ENCODE measurements at places on chromosomes 11 and 22.

DNA sequence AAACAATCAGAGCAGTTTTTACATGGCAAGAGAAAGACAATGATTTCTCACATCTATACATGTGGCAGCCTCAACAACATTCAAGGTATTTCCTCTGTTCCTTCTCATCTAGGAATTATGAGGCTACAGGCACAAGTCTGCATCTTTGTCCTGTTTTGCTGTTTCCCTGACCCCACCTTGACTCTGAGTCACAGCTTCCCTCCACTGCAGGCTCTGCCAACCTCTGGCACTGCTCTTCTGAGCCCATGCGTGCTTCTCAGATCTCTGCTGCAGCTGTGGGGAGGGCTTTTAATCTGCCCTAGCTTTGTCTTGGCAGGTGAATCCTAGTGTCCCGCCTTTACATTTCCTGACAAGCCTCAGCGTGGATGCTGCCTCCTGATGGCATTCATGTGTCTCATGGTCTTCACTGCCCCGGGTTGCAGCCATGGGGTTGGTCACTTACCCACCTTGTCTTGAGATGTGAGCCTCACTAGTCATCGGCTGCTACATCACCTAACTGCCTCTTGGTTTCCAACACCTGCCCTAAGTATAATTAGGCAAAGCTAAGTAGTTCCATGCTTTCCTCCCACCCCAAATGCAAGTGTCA, 578.5 kb downstream of the TBC1D22A start:
- no peak for DNase-seq

DNA sequence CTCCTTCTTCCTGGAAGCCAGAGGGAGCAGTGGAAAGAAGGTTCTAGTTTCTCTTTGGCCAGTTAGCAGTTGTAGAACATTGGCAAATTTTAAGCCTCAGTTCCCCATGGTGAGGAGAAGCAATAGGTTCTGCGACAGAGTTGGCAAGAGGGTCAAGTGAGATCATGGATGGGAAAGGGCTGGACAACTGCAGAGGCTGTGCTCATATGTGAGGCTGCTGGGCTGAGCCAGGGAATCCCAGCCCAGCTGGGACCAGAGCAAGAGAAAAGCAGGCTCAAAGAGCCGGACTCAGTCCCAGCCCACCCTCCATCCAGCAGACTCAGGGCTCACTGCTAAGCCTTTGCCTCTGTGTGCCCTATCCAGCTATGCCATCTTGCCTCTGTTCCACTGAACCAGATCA, 66.8 kb upstream of the MYOD1 start:
- no peak for DNase-seq

DNA sequence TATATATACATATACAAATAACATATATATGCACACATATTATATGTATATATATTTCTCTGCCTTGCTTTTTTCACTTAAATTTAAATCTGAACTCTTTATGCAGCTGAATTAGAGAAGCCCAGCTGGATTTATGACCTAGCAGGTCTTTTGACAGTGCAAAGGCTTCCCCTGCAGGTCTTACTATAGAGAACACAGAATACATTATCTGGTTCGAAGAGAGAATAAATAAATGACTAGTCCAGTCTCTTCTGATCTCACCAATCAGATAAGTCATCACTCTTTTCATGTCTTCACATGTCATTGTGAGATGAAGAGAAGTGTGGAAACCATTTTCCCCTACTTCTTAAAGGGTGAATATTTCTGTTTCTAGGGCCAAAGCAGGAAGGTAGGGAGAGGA, 58.2 kb downstream of the OR10A6 start:
- DNase-seq, result no peak

- DNase-seq, result no peak
Measured at GRCh38 chr11:70738661-70739060, 340.3 kb downstream of the CTTN start.

- no peak for DNase-seq
Measured at GRCh38 chr11:61146416-61146815, 14.8 kb downstream of the VPS37C start.

DNA sequence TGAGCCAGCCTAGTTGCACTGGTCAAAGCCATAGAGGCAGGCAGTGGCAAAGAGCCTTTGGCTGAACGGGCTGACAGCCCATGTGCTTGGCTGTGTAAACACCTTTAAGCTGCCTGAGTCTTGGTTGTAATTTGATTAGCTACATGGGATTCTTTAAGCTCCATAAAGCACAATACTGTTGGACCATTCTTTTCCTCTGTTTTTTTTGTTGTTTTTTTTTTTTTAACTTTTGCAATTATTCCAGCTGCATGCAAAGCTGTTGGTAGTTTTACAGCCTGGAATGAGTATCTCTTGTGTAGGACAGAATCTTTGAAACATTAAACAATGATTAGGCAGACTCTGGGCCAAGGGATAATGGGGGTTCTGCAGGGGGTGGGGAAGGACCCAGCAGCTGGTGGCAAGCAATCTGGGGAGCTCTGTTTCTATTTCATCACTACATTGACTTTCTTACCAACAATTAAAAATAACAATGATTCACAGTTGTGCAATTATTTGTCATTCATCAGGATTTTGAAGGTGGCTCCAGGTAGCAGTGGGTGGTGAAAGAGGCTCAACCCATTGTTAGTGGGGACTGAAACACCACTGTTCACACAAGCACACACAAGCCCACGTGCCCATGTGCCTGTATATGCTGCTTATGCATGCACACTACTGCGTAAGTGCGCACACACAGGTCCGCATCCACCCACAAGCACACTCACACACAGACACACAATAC, 69.5 kb upstream of the CSNK2A3 start:
- DNase-seq, result no peak

GRCh38 chr11:64007629-64008282, 21.5 kb downstream of the OTUB1 start:
- no peak for DNase-seq

- no peak for DNase-seq
Measured at GRCh38 chr22:39388261-39389011, 11.1 kb upstream of the TAB1 start.

DNA sequence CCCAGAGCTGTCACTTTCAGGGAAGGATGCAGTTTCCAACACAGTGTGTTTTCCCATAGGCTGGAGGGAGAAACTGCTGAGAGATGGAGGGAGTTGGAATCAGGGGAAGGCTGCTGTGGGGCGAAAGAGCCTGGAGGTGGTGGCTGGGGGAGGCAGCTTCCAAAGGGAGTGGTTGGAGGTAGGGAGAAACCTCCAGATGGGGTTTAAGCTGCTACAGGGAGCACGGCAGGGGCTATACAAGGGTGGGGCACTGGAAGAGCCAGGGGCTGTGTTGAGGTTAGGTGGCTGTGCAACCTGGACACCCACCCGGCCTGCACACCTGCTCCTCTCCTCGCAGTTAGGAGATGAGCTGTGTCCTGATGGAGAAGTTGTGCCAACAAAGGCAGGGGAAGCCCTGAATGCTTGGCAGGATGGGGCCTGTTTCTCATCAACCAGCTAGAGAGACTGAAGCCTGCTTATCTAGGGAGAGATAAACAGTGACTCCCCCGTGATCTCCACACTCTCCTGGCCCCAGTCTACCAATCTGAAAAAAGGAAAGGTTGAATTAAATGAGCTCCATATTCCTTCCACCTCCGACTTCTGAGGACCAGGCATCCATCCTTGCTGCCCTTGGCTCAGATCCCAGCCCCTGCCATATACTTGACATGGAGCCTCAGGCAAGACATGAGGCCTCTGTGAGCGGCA, 3.6 kb upstream of the SLCO2B1 start:
- no peak for DNase-seq

DNA sequence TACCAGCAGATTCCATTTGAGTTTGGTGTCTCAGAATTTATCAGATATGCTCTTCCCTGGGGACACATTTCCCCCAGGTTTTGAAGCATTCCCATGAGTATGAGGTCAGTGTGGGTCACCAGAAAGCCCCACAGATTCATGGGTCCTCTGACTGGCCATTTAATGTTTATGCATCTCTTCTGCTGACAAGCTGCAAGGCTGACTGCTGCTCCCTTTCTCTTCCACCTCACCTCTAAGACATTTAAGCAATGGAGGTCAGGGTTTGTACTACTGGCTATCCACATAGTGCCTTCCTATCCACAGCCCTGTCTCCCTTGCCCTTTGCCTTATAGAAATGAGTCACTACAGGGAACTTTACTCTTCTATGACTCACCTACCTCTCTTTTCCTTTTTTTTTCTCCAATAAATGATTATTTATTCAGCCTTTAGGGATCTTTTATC, 106.0 kb upstream of the TIMP3 start:
- no peak for DNase-seq

DNA sequence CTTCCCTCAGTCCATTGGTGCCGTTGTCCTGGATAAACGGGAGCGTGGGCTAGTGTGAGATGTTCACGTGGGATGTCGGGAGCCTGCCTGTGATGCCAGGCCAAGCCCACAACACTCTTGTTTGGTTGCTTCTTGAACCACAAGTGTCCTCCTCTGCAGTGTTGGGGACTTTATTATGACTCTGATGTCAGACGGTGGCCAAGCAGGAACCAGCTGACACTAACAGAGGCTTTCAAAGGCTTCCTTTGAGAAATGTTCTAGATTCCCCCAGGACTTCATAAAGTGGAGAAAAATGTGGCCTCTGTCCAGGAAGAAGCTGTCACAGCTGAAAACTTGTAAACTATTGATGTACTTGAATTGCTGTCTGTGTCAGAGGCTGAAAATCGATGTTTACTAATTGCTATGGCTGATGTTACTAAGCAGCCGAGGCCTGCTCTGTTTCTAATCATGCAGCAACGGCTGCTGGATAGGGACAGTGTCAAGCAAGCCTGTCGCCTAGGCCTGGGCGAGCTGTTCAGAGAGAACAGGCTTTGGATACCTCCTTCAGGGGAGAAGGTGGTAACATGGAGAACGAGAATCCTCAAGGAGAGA, 131.7 kb downstream of the TBC1D22A start:
- no peak for DNase-seq

DNA sequence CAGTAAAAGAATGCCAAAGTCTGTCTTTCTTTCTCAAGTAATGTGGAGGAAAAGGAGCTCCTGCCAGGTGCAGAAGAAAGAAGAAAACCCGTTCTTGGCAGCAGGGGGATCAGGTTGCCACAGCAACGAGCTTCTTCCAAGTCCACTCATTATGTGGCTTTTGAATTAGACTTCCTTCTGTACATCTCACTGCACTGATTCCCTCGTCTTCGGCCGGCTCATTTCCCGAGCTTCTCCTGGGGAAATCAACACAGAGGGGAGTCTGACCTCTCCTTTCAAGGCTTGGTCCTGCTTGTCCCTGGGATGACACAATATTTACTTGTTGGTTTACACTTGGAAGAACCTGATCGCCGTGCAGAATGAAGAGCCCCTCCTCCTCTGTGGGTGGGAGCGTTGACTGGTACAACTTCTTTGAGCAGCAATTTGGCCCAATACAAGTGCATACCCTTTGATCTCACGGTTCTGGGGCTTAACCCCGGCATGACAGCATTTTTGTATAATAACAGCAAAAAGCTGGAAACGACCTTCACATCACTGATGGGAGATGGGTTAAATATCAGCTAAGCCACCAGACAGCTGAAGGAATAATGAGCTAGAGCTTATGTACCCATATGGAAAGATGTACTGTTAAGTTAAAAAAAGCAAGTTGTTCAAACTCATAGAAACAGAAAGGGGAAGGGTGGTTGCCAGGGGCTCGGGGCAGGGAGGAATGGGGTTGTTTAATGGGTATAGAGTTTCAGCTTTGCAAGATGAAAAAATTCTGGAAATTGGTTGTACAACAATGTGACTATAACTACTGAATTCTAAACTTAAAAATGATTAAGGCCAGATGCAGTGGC, 35.4 kb downstream of the MCHR1 start:
- DNase-seq, result no peak

DNA sequence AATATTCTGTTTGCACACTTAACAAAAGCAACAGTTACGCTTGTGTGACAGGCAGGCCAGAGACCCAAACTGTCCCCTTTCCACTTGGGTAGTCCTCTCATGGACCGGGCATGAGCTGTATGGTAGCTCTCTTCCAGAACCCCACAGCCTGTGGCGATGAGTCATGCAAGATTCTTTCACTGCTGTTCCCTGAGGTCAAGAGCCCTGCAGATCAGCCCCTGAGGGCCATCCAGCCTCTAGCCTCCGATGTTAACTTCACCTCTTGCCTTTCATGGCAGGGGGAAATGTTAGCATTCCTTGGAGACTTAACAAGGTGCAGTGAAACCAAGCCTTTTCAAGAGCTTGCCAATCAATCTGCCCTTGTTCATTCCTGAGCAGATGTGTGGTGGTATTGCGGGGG, 63.2 kb upstream of the DEUP1 start:
- DNase-seq, result no peak

GRCh38 chr22:27518531-27519340, 282.8 kb downstream of the MN1 start:
- no peak for DNase-seq

DNA sequence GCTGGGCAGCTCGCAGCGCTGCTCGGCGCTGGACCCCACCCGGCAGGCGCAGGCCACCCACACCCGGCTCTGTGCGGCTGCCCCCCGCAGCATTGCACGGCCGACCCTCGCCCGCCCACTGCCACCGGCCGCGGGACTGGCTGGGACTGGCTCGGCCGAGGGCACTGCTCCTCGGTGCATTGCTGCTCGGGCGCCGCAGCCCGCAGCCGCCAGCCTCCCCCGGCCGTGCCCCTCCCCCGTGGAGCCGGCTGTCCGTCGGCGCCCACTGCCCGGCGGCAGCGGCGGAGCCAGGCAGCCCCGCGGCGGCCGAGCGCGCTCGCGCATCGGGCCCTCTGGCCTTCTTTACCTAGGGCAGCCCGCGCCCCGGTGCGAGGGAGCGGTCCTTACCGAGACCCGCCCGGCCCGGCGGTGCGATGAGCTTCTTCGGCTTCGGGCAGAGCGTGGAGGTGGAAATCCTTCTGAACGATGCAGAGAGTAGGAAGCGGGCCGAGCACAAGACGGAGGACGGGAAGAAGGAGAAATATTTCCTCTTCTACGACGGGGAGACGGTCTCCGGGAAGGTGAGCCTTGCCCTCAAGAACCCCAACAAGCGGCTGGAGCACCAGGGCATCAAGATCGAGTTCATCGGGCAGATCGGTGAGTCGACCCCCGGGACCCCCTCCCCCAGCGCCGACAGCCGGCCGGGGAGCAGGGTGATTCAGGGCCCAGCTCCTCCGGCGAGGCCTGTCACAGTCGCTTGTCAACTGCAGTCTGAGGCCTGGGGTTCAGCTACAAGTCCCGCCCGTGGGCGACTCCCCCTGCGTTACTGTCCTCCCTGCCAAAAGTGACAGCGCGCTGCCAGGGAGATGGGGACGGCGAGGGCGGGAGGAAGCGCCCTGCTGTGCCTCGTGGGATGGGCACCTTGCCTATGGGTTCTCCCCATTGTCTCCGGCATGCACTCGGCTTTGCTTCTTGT, 516 bp downstream of the VPS26B start:
- peak; percentile 27 for DNase-seq
